ENCODE measurements at places on chromosomes 2 and 18. TPM values are rescaled to one million over a fixed set of nuclear protein-coding genes. Genes with fewer than 3 reads are reported as not detected.

ECEL1 gene
- not detected for total RNA-seq

KCNG3 gene
- not detected for total RNA-seq

GAREM1 gene
- total RNA-seq, result 8.6 TPM

ARL4C gene
- 2.7 TPM for total RNA-seq

CHAC2 gene
- 3.8 TPM for total RNA-seq

AQP12B gene
- total RNA-seq, result not detected

CARF gene
- total RNA-seq, result 8.1 TPM

DTNB gene
- 4.5 TPM for total RNA-seq

PSME4 gene
- 63.6 TPM for total RNA-seq

CLEC4F gene
- total RNA-seq, result not detected

FBXO36 gene
- 0.58 TPM for total RNA-seq

KLHL30 gene
- total RNA-seq, result 17.3 TPM

SERPINB12 gene
- total RNA-seq, result not detected

CAVIN2 gene
- total RNA-seq, result 93.9 TPM

GREB1 gene
- total RNA-seq, result 7.8 TPM

ARHGEF4 gene
- total RNA-seq, result 5.3 TPM

SERPINB4 gene
- not detected for total RNA-seq

CENPA gene
- total RNA-seq, result 2.5 TPM

SNORC gene
- total RNA-seq, result 1.0 TPM

CRYBA2 gene
- total RNA-seq, result not detected

EHD3 gene
- 29.7 TPM for total RNA-seq

LIMS3 gene
- 5.7 TPM for total RNA-seq
